ENCODE measurements at places on chromosomes 5 and 9.

DNA sequence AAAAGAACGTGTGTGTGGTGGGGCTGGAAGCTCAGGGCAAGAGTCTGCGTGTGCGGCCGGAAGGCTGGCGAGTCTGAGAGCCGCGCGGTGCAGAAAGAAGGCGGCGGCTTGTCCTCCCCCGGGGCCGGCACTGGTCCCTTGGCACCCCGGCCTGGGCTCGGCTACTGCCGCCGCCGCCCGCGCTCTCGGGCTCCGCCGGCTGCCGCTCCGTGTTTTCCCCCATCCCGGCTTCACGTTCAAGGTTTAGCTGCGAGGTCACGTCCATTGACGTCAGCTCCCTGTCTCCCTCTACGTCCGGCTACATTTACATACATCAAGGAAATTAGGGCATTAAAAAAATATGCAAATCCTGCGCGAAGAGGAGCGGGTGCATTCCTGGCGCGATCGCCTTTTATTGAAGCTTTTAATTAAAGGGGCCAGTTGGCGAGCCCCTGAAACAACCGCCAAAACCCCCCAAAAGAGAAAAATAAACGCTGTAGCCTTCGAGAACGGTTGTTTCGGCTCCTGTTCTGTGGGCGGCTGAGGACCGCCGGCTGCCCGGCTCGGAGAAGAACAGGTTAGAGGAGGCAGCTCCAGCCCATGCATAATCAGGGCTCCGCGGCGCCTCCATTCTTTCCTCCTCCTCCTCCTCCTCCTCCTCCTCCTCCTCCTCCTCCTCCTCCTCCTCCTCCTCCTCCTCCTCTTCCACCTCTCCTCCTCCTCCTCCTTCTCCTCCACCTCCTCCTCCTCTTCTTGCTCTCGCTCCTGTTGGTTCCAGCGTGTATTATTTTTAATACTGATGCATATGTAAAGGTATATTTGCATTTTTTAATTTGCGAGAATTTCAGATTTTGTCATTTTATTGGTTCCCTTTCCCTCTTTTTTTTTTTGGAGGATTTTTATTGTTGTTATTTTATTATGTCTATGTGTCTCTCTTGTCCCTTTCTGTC lies 207.0 kb downstream of the MEF2C start:
- no peak for DNase-seq

GRCh38 chr9:133181561-133181960 lies 17.8 kb upstream of the GBGT1 start:
- no peak for DNase-seq

- no peak for DNase-seq
These were observed 5.2 kb upstream of the TLE1 start for GRCh38 chr9:81694541-81694940.

GRCh38 chr9:4680750-4681149 lies 1.4 kb downstream of the CDC37L1 start:
- no peak for DNase-seq

GRCh38 chr5:90037646-90038045 lies 371.9 kb downstream of the CETN3 start:
- DNase-seq = no peak

GRCh38 chr5:73028991-73029595 lies 73.3 kb downstream of the FCHO2 start:
- DNase-seq = no peak

GRCh38 chr9:135034106-135034505 lies 53.4 kb upstream of the OLFM1 start:
- no peak for DNase-seq

All from T47D (cell line).